ENCODE measurements at places on chromosomes 6 and 20.

- no peak for DNase-seq
Observed at GRCh38 chr6:164151161-164152120, 736.9 kb downstream of the QKI start.

DNA sequence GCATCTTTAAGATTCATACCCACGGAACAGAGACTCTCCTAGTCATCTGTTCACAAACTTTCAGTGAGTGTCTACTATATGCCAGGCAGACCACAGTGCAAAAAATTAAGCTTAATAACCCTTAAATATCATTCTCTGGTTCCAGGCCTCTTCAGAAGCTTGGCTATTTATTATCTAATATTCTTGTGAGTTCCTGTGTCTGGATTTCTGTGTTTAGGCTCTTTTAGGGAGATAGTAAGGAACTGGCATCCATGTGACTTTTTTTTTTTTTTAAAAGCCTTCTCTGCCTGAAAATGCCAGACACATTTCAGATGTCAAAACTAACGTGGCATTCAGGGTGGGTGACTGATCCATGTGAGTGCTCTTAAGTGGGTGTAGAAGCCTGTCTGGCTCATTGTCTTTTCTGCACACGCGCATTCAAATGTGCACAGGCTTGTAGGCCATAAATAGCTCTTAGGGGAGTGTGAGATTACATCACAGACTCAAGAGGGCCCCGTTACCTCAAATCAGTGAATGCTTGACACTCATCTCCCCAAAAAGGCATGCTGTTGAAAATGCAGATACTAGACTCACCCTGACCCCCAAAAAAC lies 141.9 kb downstream of the GMPR start:
- DNase-seq, result no peak

- DNase-seq, result no peak
Observed at GRCh38 chr20:33685328-33686099, 671 bp downstream of the E2F1 start.

GRCh38 chr6:43093436-43094289 lies 17.5 kb downstream of the PTK7 start:
- DNase-seq, result peak; percentile 64

DNA sequence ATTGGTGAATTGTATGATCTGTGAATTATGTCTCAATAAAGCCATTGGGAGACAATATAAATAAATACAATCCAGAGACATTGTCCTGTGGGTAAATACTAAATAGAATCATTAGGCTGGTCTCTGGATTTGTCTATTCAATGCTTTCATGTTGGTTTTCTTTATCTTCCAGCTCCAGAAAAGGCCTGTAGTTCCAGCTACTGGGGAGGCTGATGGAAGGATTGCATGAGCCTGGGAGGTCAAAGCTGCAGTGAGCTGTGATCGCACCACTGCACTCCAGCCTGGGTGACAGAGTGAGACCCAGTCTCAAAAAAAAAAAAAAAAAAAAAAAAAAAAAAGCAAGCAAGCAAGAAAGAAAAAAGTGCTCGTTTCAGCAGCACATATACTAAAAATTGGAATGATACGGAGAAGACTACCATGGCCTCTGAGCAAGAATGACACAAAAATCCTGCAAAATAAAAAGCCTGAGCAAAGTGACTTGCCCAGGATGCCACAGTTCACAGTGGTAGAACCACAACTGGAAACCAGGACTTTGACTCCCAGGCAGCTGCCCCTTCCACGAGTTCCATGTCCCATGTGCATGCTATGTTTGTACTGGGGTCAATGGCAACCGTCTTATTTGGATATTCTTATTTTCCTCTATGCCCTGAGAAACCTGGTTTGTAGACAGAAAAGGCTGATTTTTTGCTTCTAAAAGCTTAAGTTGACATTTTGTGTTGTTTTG lies 33.6 kb upstream of the GMPR start:
- no peak for DNase-seq

DNA sequence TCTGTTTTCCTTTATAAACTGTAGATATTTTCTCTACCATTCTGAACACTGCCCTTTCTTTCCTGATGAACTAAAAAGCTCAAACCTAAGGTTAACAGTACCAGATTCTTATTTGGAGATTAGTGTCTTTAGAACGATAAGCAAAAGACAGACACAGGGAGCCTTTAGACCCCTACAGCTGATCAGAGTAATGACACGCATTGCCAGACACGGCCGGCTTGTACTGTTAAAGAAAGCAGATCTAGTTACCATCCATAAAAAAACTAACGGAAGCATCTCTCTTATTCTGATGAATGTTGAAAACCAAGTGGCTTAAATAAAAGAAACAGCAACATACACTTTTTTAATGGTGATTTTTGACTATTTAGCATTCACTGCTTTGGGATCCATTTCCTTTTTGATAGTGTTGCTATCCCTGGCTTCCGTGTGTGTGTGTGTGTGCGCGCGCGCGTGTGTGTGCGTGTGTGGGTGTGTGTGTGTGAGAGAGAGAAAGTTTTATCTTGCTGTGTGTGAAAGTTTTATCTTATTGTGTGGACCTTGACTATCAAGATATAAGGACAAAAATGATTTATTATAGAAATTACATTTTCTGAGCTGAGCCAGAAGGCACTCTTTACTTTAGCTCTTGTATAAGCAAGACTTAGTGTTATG lies 95.6 kb upstream of the SLC35B3 start:
- no peak for DNase-seq

DNA sequence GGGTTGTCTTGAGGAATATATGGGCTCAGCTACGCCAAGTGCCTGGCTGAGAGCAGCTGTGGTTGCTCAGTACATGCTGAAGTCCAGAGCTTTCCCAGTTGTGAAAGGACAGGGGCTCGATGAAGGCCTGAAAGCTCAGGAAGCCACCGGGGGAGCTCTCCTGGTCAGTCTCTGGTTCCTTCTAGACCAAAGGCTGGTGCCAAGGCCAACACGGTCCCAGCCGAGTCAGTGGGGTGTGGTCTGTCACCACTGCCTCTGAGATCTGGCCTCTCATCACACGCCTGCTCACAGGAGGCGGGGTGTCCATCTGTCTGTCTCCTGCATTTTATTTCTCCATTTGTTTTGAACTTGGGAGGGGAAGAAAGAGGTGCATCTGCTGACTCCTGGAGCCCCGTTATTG lies 4.9 kb upstream of the FAM83C start:
- no peak for DNase-seq

DNA sequence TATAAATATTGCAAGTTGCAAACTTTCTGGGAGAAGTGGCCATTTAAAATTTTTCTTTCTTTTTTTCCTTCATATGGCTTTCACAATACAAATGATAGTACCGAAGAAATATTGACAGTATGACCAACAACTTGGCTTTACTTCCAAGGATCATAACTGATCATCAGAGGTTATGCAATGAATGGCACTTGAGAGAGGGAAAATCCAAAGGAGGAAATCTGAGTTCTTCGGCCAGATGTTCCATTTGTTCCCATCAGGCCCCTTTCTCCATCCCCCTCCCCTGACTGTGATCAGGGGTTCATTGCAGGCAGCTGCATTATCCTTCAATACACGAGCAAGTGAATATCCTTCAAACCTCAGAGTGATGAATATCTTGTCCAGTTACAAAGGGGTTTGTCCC lies 130.0 kb upstream of the UST start:
- DNase-seq, result no peak

- no peak for DNase-seq
Observed at GRCh38 chr6:53679446-53679933, 13.9 kb upstream of the KLHL31 start.

GRCh38 chr20:50915424-50915823 lies 15.8 kb downstream of the ADNP start:
- no peak for DNase-seq

GRCh38 chr6:149458806-149459205 lies 26.0 kb downstream of the ZC3H12D start:
- DNase-seq, result no peak

DNA sequence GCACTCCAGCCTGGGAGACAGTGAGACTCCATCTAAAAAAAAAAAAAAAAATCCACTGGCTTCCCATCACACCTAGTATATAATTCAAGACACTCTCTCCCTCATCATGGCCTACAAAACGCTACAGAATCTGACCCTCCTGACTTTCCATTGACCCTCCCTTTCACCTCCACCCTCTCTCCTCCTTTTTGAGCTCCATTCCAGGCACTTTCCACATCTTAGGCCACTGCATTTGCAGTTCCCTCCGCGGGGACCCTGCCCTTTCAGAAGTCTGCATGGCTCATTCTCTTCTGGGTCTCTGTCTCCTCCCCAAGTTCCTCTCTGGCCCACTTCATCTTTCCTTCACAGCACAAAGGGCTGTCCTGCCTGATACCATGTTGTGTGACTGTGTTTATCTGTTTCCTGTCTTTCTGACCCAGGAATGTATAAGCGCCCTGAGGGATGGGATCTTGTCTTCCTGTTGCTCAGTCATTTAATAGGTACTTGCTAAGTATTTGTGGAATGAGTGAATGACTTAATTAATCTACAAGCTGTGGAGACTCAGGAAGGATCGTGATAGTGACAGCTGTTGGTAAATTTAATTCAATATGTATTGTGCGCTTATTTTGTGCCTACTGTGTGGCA lies 35.2 kb downstream of the NCR2 start:
- no peak for DNase-seq

- peak; percentile 80 for DNase-seq
Observed at GRCh38 chr20:48295445-48295903, 510.2 kb upstream of the SULF2 start.

GRCh38 chr6:43667245-43668150 lies 20.1 kb downstream of the MRPS18A start:
- DNase-seq, result peak; percentile 27

GRCh38 chr20:11849976-11850670 lies 67.6 kb upstream of the BTBD3 start:
- no peak for DNase-seq

GRCh38 chr20:11719153-11719552 lies 198.5 kb upstream of the BTBD3 start:
- DNase-seq, result no peak

DNA sequence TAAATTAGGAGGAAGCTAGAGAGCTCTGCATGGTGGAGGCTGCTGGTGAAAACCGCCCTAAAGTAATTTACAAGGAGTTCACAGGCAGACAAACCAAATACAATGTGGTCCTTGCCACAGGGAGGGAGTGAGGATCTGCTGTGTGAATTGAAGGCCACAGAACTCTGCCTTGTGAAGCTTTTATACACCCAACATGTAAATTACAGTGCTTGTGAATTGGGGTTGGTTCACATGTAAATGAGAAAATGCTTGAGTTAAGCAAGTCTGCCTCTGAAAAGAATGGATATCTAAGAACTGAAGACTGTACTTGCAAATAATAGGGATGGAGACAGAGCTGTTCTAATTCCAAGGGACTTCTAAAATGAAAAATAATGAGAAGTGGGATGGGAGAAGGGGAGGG lies 194.2 kb downstream of the SLC35F1 start:
- DNase-seq, result no peak

DNA sequence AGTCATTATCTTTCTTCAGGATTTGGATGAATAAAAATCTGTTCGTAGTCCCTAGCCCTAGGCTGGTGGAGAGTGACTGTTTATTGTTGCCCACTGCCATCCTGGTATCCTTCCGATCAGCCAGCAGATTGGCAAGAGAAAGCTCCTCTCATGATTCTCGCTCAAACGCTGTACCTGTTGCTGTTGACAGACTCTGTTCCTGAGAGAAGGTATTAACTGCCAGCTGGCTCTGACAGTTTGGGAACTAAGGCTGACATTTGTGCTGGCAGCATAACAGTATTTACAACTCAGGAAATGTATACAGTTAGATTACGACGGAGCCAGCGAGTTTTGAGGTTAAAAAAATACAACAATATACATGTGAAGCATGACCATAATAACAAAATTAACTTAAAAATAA lies 674.5 kb downstream of the PRKN start:
- no peak for DNase-seq

- no peak for DNase-seq
Observed at GRCh38 chr6:12034349-12034748, 22.2 kb downstream of the HIVEP1 start.
